ENCODE measurements at places on chromosomes 12 and 14.
A peak's percentile ranks its signal among the peaks of the same experiment; 100 is the strongest.

- no peak for DNase-seq
Measured at GRCh38 chr12:123516216-123516780, 17.2 kb downstream of the RILPL1 start.

DNA sequence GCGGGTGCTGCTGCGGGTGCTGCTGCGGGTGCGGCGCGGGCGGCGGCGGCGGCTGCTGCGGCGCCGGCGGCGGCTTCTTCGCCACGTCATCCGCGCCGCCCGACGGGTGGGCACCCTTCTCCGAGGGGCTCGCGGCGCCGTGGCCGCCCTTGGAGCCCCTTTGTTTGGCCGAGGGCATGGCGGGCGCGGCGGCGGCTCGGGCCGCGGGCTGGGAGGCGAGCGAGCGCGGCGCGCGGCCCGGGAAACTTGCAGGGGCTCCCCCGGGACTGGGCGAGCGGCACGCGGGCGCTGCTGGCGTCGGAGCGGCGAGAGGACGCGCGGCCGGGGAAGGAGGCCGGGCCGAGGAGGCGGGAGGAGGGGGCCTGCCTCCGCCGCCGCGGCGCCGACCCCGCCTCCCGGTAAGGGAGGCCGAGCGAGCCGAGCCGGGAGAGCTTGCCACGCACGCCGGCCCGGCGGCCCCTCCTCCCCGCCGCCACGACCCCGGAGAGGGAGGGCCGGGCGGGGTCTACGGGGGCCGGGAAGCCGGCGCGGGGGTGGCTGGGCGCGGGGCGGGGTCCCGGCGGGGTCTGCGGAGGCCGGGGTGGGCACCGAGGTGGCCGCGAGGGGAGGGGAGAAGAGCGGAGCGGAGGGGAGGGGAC lies at the start of gene CKAP4:
Gene CKAP4 (minus strand): TSS at position 347 of the 638 bp plus-strand sequence. CDS start 169 bp downstream, at position 178.
- peak; percentile 65 for DNase-seq

DNA sequence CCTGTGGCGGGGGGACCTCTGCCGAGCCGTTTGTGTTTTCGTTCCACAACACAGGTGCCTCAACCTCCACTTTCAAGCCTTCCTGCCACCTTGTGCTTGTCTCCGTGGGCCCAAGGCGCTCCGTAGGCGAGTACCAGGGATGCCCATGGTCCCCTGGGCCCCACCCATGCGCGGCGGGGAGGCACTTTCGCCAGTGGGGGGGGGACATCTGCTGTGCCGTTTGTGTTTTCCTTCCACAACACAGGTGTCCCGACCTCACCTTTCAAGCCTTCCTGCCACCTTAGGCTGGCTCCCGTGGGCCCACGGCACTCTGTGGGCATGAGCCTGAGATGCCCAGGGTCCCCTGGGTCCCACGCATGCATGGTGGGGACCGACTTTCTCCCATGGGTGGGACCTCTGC lies 335.9 kb downstream of the ALG10 start:
- no peak for DNase-seq

DNA sequence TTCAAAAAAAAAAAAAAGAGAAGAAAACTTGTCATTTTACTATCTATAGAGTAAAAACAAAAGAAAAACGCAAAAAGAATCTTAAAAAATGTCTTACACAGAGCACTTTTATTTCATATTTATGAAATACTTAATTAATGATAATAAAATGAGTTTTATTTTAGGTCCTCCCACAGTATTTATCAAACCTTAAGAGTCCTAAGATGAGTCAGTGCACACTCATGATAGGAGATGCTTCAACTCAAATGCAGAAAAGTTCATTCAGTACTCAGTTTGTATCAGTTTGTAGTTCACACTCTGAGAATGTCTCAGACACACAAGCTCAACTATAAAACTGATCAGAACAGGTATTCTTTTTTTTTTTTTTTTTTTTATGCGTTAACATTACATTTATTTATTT lies 41.7 kb downstream of the TRIM9 start:
- no peak for DNase-seq

GRCh38 chr12:47422611-47423010 lies 283.2 kb downstream of the RPAP3 start:
- no peak for DNase-seq

DNA sequence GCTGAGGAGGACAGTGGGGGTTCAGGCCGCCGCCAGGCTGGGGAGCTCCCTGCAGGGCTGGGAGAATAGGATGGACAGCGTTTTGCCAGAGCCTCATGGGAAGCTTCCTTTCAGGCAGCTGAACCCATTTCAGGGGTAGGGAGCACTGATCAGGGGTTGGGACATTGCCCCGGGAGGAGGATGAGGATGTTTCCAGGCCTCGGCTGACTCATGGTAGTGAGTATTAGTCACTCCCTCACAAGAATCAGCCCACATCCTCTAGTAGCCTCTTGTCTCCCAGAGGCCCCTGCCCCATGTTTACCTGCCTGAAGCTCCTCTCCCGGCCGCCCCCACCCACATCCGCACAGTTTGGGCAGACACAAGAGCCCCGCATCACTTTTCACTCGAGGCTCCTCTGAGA lies 89.8 kb downstream of the ZFP36L1 start:
- DNase-seq: no peak

- no peak for DNase-seq
Measured at GRCh38 chr14:98006008-98006407, 1208.8 kb downstream of the VRK1 start.

DNA sequence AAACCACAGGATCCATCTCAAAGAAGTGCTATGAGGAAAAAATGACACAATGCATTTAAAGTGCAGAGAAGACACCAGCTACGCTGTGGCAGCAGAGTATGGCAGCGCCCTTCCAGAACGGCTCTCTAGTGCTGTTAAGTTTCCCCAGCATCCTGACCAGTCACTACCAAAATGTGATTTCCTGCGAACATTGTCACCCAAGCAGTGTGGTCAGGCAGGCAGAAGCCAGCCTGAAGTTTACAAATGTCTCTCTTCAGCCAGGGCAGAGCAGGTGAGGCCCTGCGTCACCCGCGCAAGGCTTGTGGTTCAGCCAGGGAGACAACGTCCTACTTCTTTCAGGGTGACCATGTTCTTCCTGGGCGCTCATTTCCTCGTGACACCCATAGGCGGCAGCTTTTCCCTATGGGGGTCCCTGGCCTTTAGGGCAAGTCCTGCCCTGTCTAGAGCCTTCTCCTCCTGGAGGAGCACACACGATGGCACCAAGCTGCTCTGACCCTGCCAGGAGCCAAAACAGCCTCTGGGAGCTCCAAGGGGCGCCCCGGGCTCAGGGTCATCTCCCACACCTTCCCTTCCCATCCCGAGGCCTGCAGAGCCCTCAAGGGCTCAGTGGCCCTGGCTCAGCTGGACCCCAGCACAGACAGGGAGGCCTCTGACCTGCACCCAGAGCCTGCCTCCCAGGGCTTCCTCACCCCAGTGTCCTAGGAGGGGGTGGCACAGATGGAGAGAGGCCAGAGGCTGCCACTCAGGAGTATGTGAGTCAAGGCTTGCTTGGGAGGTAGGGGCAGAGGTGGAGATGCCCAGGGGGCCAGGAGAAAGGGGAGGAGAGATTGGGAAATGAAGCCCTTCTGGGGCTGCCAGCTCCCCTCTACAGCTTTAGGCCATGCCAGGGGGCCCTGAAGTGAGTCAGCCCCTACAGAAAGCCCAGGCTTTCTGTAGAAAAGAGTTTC lies 41.9 kb downstream of the PSMA6 start:
- DNase-seq: peak; percentile 33

All from CD4-positive, alpha-beta T cell treated with Interleukin-12 subunit alpha and Interleukin-12 subunit beta, for 1 hour (primary cell).